ENCODE measurements at places on chromosomes 12 and 14.

- peak; percentile 54 for DNase-seq
Measured at GRCh38 chr14:25833341-25834126, 764.3 kb downstream of the NOVA1 start.

- no peak for DNase-seq
Measured at GRCh38 chr12:111937429-111937828, 75.5 kb downstream of the TMEM116 start.

GRCh38 chr12:119980242-119980641 is 8.8 kb upstream of the BICDL1 start:
- DNase-seq = no peak

GRCh38 chr12:112317481-112317880 is 64.8 kb downstream of the HECTD4 start:
- no peak for DNase-seq

DNA sequence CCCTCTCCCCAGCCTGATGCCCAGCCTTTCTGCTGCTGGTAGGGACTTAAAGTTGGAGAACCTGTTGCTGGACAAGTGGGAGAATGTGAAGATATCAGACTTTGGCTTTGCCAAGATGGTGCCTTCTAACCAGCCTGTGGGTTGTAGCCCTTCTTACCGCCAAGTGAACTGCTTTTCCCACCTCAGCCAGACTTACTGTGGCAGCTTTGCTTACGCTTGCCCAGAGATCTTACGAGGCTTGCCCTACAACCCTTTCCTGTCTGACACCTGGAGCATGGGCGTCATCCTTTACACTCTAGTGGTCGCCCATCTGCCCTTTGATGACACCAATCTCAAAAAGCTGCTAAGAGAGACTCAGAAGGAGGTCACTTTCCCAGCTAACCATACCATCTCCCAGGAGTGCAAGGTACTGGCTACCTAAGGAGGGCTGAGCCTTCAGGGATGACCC is 1.6 kb downstream of the TSSK4 start:
- DNase-seq = no peak

DNA sequence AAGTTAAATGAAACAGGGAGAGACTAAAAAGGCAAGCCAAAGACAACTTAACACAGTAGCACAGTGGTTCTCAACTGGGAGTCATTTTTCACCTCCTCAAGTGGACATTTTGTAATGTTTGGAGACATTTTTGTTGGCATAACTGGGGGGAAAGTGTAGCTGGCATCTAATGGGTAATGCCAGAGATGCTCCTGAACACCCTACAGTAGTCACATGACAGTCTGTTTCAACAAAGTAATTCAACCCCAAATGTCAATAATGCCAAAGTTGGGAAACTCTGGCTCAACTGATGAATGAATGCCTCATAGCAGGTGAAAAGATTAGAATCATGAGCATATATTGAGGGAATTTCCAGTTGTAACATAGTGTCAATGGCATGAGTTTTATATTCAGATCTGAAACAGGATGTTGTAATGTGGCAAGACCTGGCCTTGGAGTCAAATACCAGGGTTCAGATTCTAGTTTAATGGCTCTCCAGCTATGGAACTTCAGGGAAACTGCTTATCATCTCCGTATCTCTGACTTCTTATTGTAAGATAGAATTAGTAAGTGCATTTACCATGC is 2.4 kb upstream of the OR4K5 start:
- no peak for DNase-seq

- DNase-seq = no peak
Measured at GRCh38 chr12:98579835-98580234, 13.7 kb upstream of the SLC25A3 start.

DNA sequence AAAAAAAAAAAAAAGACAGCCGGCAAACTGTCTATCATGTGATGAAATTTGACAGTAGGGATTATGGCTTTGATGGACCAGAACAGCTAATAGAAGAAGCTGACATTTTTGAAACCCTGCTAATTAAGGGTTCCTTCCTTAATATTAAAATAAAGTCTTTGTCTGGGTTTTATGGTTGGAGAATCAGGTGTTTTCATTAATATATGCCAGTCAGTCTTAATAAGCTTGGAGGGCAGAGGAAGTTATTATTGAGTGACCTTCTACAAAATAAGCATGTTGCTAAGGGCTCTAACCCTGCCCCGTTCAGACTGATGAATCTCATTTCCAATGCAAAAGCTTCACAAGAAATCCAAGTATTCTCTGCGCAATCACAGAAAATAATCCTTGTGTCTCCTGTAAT is 289.8 kb downstream of the EGLN3 start:
- DNase-seq = no peak

- no peak for DNase-seq
Measured at GRCh38 chr12:105083031-105083430, 1.2 kb downstream of the ALDH1L2 start.

DNA sequence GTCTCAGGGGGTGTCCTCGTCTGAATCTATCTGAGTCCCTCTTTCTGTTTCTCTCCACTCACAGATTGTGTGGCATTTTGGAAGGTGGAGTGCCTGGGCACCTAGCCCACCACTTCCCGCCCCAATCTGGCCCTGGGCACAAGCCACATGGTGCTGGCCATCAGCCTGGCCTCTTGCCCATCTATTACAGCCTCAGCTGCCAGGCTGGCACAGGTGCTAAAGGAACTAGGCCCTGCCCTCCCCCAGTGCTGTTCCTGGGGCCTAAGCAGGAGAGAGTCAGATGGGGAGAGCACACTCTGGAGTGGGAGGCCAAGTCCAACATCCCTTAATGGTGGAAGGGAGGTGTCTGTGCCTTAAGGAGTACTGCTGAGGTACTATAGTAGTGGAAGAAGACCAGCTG is 8.3 kb upstream of the CALCOCO1 start:
- DNase-seq = no peak

DNA sequence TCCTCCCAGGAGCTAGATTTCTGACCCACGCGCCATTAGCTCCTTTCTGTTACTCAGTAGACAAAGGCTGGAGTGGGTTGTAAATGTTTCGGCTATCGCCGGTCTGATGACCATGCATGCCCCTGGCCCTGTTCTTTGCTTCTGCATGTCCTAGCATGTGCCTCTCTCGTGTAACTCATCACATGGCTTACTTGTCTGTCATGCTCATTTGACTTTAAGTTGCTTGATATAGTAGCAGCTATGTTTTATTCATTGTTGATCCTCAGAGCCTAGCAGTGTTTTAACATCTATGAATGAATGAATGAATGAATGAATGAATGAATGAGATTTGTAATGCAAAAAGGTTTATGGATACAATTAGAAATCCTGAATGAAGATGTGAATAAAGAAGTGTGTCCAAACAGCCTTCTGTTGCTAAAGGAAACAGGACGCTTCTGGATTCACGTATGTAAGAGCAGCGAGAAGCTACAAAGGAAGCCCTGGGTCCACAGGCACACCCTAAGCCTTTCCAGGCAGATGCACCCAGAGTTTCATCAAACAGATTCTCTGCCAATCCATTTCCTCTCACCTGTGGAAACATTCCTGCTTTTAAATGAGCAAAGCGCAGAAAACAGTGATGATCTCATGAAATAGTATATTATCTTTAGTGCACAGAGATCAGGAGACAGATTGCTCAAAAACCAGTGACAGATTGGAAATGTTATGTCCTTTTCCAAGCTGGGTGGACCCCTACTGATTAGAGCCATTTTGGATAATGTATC is 3.4 kb downstream of the GSG1 start:
- DNase-seq = peak; percentile 28

GRCh38 chr12:46230983-46231382 is 37.9 kb downstream of the SLC38A1 start:
- no peak for DNase-seq

DNA sequence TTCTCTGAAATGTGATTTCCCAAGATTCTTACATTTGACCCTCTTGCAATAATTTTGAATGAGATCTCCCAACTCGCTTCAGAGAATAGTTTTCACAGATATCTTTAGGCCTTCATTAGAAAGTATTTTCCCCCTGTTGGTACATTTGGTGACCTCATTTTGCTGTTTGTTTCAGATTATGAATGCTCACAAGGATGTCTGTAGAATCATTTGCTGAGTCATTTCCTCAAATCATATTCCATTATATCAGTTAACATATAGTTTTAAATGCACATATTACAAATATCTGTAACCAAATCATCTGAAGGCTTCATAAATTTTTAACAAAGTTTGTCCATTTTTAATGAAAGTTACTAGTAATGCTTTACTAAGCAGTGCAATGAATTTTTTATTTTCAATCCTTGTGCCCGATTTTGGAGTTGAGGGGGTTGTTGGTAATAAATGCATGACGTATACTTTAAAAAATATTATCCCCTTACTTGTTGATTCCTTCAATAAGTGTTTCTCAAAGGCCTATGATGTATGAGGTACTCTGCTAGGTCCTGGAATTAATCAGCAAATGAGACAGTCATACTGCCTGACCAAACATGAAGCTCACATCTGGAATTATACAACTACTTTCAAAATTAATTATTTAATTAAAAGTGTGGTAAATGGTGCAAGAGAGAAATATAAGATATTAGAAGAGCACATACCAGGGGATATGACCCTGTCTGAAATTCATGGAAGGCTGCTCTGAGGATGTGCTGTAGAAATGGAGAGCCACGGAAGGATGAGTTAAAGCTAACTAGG is 126.9 kb upstream of the RAP1B start:
- DNase-seq = no peak

DNA sequence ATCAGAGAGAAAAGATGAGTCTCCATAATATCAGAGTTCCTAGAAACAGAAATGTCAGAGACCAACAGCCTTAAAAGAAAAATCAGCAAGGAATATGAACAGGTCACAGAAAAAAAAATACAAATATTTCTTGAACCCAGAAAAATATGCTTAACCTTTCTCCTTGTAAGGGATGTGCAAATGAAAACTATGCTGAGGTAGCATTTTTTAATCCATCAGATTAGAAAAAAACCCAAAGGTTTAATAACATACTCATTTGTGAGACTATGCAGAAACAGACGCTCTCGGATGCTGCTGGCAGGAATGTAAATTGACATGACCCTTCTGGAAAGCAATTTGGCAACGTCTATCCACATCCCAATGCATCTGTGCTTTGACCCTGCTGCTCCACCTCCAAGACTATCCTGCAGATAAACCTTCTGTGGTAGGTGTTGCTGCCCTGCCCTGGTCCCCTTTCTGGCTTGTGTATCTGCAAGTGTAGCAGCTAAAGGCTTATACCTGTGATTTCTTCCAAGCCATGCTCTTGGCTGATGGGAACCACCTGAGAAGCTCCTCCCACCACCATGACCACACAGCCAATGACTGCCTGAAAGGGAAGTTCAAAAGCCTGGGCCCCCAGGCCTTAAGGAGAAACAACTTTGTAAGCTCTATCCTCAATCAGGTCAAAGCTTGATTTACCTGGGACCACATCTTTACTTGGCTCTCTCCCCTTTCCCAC is 49.4 kb downstream of the LTBP2 start:
- no peak for DNase-seq

DNA sequence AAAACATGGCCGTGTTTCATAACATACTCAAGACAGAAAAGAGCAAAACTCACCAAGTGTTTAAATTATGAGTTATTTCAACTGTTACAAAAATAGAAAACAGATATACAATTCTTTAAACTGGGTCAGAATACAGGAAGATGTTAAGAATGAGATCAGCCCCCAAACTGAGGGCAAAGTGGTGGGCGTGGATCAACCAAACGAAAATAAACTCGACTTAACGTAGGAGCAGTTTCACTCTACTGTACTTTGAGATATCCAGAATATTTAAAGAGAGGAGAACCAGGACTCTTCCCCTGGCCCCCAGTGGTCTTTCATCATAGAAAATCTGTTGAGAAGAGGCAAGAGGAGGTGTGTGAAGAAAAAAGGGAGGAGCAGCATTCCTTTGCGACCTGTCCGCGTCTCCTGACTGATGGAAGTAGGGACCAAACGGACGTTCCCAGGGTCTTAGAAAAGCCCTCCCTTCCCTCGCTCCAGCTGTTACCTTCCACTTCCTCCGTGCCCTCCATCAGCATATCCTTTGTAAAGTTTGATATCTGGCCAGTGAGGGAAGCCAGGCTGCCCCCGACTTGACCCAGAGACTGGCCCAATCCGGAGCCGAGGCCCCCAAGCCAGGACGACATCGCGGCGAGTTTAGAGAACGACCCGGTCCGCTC is 668 bp downstream of the TRIP11 start:
- peak; percentile 36 for DNase-seq

DNA sequence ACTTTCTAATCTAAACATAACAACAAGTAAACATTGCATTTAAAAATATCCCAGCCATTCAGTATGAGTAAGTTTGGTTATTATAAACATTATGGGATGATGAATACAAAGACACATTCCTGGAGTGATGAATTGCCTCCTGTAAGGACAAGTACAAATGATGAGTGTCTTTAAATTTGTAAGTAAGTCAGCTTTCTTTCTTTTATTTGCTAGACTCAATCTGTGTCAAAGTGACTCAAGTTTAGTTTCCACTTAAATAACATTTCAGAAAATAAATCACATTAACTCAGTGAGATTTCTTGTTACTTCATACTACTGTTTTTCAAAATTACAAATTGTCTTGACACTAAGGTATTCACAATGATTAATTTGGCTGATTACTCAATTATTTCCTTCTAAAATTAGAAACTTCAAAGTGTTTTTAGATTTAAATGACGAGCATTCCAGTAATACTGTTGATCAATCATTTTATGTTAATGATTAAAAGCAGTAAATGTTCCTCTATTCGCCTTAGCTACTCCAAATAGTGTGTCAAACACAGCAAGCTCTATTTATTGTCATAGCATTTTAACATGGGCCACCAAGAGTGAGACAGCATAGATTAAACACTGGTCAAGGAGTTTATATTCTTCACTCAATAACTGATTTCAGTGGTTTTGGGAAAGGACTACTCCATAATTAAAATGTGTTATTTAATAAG is 658.0 kb upstream of the MDGA2 start:
- no peak for DNase-seq

DNA sequence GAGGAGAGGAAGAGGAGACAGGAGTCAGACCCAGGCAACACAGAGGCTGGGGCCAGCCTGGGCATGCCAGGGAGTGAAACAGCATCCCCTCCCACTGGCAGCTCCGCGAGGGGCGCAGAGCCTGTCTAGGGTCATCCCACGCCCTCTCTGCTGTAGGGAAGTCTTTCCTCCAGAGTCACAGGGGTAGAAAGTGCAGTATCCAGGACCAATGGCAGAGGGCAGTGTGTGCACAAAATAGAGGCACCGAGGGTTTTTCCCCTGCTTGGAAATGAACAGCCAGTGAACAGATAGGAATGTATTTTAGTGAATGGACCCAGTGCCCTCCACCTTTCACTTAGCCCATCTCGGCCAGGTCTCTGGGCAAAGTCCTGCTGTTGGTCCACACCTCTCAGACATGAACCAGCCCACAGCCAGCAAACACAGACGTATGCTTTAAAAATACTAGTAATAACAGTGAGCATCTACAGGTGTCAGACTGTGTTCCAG is 9.4 kb upstream of the KRT74 start:
- peak; percentile 68 for DNase-seq

DNA sequence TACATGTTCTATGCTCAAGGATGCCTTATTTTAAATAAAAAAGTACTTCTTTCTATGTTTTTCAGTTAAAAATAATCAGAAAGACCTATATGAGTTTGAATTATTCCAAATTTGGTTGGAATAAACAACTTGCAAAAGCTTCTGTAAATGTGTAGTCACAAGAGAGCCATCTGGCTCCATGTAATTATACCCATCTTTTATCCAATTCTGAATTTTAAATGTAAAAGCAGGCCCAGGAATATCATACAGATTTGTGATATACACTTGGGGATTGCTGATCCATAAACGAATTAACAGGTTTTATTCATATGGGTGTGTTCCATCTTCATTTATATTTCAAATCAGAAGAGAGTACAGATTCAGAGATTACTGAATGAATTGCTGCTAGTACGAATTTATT is 329.2 kb upstream of the LRFN5 start:
- DNase-seq = no peak

GRCh38 chr12:2783936-2784600 is 10.7 kb upstream of the FKBP4 start:
- peak; percentile 59 for DNase-seq

- no peak for DNase-seq
Measured at GRCh38 chr12:14924541-14924940, 13.8 kb downstream of the ERP27 start.
